Right forelimb (tissue), 1 donor: ENCODE measurements at places on chromosomes 13 and 19.

DNA sequence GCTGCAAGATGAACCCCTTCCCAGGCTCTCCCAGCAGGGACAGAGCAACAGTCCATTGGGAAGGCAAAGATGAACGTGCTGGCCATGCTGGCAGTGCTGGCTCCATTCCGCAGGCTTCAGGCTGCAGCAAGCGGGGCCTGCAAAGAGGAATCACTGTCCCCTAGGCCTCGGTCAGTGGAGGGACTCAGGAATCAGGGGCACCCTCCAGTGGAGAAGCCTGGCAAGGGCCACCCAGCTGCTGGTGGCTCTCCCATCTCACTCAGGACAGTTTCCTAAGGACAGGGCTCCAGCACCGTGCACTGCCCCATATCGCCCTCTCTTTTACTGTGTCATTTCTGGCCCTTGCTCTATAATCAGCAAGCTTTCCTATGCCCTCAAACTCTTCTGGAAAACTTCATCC is 498.6 kb downstream of the EFNB2 start:
- no peak for DNase-seq

GRCh38 chr13:54658771-54659170 is 1630.2 kb downstream of the OLFM4 start:
- no peak for DNase-seq

- DNase-seq, result no peak
These were observed 44.3 kb downstream of the COLGALT1 start for GRCh38 chr19:17599780-17600179.

DNA sequence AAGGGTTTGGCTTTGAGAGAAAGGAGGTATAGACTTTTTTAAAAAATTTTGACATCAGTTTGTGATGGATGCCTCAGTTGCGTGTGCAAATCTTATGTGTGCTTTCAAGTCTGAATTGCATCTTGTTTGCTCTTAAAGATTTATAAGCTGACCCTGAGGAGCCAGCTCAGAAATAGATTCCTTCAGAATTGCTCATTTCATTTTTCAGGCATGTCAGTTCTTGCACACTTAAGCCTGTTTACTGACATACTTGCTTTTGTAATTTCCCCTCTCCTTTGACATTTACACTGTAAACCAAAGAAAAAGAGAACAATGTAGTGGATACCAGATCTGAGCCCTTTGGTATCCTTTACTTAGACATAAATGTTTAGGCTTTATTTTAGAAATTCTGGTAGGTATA is 87.6 kb downstream of the RNF17 start:
- DNase-seq, result no peak

- DNase-seq, result no peak
These were observed 16.8 kb upstream of the NMRK2 start for GRCh38 chr19:3916033-3916432.

GRCh38 chr19:1491114-1491848 is at the start of gene REEP6:
TSS of gene REEP6 (plus strand) at chr19:1491181. CDS start at chr19:1491270, 89 bp downstream.
- no peak for DNase-seq

GRCh38 chr13:109804654-109805053 is 18.3 kb upstream of the IRS2 start:
- DNase-seq, result no peak

GRCh38 chr13:46795321-46795720 is 1.6 kb downstream of the ESD start:
- no peak for DNase-seq

- DNase-seq, result no peak
These were observed 24.3 kb upstream of the MYDGF start for GRCh38 chr19:4694211-4694987.

GRCh38 chr19:8449830-8450229 is 5.1 kb downstream of the HNRNPM start:
- DNase-seq, result no peak

GRCh38 chr13:97214921-97215320 is 7.2 kb upstream of the MBNL2 start:
- no peak for DNase-seq

DNA sequence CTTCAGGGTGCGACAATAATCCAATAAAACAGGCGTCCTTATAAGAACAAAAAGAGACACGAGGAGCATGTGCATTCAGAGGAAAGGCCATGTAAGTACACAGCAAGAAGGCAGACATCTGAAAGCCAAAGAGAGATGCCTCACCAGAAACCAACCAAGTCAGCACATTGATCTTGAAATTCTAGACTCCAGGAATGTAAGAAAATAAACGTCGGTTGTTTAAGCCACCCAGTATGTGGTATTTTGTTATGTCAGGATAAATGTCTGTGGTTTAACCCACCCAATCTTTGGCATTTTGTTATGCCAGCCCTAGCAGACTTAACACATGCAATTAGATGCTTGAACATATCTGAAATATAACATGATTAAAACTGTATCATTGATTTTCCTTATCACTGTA is 452.0 kb downstream of the SLITRK6 start:
- no peak for DNase-seq

GRCh38 chr13:39540929-39541605 is 61.9 kb downstream of the LHFPL6 start:
- DNase-seq, result no peak

GRCh38 chr13:26185720-26186117 is 36.4 kb downstream of the RNF6 start:
- DNase-seq, result no peak

DNA sequence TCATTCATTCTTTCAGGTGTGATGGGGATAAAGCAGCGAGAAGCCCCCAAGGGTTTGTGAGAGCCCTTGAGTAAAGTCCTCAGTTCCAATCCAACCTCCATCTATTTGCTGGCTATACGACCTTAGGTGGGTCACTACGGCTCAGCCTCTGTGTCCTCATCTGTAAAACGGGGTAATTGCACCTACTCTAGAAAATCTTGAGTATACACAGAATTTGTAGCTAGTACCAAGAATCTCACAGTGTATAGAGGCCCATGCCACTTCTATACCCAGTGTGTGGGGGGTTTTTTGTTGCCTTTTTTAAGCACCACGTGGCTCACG is 406 bp upstream of the DNMT1 start:
- no peak for DNase-seq

DNA sequence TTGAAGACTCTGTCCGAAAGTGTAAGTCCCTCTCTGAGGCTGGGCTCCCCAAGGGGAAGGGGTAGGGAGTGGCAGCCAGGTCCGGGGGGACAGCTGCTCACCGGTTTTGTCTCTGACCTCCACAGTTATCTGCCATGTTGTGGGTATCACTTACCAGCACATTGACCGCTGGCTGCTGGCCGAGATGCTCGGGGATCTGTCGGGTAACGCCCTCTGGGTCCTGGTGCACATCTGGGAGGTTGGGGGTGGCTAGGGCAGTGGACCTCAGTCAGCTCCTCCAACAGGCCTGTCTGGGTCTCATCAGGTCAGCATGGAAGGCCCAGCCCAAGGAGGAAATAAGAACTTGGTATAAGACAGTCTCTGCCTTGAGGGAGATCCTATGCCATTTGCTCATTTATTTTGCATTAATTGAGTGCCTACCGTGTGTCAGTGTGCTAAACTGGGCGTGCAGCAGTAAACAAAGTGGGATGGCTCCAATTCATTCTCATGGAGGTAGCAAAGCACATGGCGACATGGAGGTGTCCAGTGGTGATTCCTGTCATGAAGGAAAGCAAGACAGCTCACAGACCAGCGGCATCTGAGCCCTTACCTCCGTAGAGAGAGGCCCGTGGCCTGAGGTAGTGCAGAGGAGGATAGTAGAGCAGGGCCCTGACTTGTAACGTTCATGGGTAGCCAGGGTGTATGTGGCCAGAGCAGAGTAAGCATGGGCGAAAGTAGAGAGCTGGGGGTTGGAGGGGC is 13.7 kb downstream of the EIF3K start:
- no peak for DNase-seq
